HEK293T (cell line): ENCODE measurements at places on chromosomes 6 and 20.
A peak's percentile ranks its signal among the peaks of the same experiment; 100 is the strongest.

- no peak for DNase-seq
These were observed 32.1 kb upstream of the BMP6 start for GRCh38 chr6:7693827-7694226.

GRCh38 chr20:46938434-46938833, 43.8 kb downstream of the EYA2 start:
- no peak for DNase-seq

DNA sequence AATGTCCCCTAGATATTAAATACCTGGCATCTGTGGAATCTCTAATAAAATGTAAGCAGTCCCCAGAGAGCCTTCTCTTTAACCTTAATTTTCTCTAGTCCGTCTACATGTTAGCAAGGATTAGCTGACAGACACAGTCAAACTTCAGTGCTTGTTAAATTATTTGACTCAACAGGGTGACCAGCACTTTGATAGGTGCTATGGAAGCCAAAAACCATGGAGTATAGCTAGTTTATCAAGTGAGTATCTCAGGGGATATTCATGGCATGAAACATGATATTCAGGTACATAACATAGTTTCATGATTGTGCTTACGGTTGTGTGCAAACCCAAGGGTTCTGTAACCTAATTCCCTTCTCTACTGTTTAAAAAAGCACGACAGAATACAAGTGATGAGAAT, 3.9 kb downstream of the RHAG start:
- DNase-seq: no peak

DNA sequence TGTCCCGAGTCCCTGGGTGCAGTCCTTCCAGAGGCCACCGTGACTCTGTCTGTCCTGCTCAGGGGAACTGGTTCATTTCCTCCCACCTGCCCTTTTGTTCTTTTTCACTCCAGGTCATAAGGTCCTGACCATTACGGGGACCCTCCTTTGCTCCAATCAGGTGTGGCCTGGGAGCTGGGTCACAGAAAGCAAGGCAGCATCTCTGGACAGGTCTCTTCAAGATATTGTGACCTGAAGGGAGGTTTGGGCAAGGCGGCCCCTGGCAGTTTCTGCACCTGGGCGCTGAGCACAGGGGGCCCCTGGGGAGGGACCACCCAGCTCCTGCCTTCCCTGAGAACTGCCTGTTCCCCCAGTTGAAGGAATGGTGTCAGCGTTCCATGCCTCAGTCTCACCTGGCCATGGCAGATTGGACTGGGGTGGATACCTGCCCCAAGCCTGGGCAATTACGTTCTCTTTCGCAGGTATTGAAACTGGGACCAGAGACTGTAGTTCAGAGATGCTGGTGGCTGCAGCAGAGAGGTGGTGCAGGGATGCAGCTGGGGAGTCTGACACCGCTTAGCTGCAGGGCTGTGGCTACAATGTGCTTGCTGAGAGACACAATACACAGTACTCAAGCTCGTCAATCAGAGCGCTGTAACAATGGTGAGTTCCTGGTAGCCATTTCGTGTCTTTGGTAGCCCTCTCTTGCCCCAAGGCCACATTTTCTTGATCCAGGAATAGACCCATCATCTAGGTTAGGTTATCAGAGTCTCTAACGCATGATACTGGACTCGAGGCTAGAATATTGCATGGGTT, 15.6 kb upstream of the NELFCD start:
- DNase-seq: no peak

- no peak for DNase-seq
These were observed 114.6 kb upstream of the RIPOR2 start for GRCh38 chr6:25050356-25050755.

DNA sequence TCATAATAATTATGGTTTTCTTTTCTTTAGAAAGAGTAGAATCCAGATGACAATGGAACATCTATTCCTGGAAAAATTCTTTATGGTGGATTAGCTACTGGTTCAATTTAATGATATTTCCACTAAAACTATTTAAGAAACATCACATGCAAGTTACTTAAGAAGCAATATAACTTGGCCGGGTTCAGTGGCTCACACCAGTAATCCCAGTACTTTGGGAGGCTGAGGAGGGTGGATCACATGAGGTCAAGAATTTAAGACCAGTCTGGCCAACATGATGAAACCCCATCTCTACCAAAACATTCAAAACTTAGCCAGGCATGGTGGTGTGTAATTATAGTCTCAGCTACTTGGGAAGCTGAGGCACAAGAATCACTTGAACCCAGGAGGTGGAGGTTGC, 65.9 kb upstream of the SMLR1 start:
- DNase-seq: no peak

DNA sequence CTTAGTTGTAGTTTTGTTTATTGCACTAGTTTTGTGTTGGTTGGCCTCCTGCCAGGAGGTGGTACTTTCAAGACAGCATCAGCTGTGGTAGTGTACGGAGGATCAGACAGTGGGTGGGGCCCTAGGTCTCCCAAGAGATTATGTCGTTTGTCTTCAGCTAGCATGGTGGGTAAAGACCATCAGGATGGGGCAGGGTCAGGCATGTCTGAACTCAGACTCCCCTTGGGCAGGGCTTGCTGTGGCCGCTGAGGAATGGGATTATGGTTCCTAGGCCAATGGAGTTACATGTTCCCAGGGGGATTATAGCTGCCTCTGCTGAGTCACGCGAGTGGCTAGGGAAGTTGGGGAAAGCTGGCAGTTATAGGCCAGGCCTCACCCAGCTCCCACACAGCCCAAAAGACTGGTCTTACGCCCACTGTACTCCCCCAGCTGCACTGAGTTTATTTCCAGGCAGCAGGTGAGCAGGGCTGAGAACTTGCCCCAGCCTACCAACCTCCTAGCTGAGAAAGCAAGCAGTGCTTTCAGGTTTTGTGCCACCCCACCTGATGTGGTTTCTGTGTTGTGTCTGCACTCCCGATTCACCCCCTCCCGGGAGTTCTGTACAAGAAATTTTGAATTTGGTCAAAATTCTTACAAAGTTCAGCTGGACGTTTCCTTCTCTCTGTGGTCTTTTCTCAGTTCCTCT, 24.7 kb downstream of the ZSCAN31 start:
- no peak for DNase-seq

- DNase-seq: peak; percentile 85
These were observed 36.9 kb upstream of the BLCAP start for GRCh38 chr20:37564388-37565133.

DNA sequence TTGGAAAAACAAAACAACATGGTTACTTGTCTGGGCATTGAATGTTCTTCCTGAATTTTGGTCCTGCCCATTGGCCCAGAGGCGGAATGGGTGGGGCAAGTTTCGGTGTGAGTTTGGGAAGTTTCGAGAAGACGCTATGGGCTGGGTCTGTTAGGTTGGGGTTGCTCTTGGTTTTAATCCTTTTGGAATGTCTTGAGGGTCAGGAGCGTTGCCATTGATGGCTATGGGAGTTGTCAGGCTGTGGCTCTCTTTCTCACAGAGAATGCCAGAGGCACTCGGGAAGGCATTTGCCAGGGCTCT, 135.0 kb downstream of the LRRC1 start:
- no peak for DNase-seq

GRCh38 chr20:50834599-50835005, 39.7 kb downstream of the BCAS4 start:
- no peak for DNase-seq

GRCh38 chr20:44691424-44692423, 23.4 kb upstream of the CCN5 start:
- DNase-seq: no peak

DNA sequence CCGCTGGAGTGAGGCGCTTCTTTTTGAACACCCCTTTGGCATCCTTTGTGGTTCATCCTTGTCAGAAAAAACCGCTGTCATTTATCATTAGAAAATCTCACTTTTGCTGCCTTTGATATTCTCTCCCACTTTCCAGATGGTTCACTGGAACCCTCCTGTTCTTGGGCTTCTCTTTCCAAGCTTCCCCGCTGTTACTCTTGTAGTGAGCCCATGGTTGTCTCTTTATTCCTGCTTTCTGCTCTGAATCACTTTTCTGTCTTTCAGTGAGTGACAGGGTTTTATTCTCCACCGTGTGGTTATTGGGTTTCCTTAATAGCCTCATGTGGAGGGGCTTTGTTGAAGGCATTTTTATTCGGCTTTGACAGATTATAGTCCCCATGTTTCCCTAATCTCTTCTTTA, 117.0 kb downstream of the FARS2 start:
- no peak for DNase-seq

DNA sequence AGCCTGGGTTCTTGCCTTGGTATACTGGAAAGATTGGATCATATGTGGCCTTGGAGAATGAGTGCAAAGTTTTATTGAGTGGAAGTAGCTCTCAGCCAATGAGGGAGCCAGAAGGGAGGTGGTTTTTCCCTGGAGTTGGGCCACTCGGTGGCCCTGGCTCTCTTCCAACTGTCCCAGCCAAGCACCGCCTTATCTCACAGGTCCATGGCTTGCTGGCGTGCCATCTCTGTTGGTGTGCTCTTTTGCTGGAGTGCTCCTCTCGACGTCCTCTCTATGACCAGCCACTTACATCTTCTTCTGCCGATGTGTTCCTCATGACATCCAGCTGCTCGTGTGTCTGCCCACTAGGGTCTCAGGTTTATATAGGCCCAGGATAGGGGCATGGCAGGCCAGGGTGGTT, 505.9 kb upstream of the SYNCRIP start:
- no peak for DNase-seq

DNA sequence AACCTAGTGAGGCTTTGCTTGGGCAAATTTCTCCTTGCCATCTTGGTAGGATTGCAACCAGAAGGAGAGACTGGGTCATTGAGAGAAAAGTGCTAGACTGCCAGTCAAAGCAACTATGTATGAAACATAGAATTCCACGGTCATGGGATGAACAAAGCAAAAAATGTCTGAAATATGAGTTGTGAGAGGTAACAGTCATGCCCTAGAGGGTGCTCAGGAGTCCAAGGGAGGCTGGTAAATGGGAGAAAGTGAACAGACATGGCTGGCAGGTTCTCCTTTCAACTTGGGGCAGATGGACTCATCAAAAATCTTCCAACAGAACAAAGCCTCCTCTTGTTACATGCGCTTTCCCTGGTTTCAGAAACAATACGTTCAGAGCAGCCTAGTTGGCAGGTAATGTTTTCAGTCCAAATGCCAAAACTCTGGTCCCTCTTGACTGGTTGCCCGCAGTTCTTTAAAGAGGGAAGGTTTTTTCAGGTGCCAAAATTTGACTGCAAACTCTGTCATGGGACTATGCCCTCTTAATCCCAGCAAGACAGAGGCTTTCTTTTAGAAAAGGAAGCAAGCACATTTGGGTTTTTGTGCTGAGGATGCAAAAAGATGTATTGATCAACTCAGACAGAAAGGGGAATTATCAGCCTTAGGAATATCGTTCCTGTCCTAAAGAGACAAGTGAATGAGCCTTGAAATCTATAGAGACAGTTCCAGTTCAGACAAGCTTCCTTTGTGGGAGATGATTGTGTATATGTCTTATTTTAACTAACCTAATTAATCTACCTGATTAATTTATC, 68.5 kb upstream of the SASH1 start:
- DNase-seq: no peak

DNA sequence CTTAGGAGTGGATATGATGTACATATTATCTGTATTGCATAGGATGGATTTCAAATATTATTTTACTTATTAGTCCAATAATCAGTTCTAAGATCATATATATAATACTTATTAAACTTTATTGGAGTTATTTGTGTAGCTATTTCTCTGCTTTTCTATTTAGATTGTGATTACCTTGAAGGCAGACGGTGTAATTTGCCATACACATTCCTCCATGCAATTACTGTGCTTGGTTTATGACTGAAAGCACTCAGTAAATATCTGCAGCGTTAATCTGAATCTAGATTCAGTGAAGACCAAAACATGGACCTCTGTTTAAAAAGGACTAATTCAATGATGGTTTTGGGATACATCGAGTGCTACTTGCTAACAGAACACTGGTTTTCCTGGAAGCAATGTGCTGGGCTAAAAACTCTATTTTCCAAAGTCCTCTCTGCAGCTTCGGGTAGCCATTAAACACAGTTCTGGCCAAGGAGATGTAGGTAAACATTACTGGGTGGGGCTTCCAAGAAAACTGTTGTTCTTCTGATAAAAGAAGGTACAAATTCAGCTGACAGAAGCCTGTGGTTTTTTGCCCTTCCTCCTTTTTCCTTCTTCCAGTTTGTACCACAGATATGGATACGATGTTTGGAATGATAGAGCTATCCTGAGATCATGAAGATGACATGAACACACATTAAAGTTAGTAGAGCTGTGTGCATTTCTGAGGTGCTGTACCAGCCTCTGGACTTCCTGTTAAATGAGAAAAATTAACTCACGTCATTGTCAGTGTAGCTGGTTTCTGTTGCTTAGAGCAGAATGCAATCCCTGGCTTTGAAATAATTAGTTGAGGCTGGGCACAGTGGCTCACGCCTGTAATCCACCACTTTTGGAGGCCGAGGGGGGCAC, 136.5 kb upstream of the NUP153 start:
- DNase-seq: no peak
